ENCODE measurements at places on chromosomes 12 and 14.

- DNase-seq: no peak
Observed at GRCh38 chr14:87873741-87874140, 119.2 kb downstream of the GALC start.

DNA sequence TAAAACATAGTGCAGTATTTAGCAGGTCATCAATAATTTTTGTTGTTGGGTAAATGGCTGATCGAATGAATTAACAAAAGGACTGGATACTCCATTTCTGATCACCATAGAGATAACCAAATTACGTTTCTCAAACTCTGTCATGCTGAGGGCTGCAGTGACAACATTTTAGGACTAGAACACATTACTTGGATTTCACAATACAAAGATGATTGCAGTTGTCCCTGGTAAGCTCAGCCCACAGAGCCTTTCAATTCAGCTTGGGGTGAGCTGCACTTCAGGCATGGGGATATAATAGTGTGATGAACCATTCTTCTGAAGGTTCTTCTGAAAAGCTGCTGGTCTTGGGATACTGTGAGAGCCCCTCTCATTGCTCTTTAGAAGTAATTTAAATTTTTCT, 74.3 kb downstream of the FAR2 start:
- DNase-seq: no peak

DNA sequence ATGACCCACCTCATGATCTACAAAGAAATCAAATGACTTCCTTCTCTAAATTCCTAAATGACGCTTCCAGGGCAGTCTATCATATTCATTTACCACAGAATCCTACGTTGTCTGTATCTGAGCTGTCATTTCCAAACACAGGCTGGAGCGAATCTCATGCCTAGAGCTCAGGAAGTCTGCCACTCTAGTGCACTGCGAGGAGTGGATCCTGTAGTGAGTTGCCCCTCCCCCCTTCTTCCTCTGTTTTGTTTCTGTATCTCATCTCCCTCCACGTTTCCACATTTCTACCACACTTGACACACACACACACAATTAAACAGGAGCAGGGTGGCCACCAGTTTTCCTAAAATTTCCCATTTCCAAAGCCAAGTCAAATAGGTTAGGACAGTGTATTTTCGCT, 415.4 kb upstream of the PRICKLE1 start:
- no peak for DNase-seq

GRCh38 chr12:65278576-65279368, at the start of gene MSRB3:
Gene MSRB3, plus strand, starts transcription at chr12:65278683. Its CDS starts 29,897 bp downstream, at chr12:65308580.
- DNase-seq: no peak

DNA sequence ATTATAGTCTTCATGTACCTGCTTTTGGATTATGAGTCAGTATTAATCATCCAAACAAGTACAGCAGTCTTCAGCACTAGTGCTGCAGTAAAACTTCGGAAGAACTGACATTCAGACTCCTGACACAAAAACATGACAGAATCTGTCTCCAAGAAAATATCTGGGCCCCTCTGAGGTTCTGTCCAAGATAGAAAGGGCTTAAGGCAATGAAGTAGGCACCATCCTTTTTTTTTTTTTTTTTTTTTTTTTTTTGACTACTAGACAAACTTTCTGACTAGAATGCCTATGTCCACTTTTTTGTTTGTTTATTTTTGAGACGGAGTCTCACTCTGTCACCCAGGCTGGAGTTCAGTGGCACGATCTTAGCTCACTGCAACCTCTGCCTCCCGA, 112.5 kb downstream of the MED13L start:
- no peak for DNase-seq
